Fibroblast of the aortic adventitia (primary cell): ENCODE measurements at places on chromosomes 5 and 9.

GRCh38 chr5:133698646-133699526 is 86.5 kb upstream of the FSTL4 start:
- DNase-seq: no peak

- no peak for DNase-seq
Observed at GRCh38 chr5:79850941-79851340, 140.1 kb downstream of the MTX3 start.

DNA sequence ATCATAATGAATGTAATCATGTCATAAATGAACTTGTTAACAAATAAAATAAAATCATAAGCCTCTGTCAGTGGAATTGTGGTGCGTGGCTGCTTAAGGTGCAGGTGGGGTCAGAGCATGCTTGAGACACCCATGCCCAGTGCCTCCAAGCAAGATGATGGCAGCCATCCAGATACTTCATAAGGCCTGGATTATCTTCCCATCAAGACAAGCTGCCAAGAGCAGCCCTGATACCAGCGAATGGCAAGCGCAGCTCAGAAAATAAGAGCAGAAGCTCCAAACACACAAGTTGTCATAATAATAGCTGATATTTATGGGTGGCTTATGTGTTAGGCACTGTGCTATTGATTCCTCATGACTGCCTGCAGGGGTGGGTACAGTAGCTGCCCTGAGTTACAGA is 21.8 kb upstream of the LMX1B start:
- no peak for DNase-seq

DNA sequence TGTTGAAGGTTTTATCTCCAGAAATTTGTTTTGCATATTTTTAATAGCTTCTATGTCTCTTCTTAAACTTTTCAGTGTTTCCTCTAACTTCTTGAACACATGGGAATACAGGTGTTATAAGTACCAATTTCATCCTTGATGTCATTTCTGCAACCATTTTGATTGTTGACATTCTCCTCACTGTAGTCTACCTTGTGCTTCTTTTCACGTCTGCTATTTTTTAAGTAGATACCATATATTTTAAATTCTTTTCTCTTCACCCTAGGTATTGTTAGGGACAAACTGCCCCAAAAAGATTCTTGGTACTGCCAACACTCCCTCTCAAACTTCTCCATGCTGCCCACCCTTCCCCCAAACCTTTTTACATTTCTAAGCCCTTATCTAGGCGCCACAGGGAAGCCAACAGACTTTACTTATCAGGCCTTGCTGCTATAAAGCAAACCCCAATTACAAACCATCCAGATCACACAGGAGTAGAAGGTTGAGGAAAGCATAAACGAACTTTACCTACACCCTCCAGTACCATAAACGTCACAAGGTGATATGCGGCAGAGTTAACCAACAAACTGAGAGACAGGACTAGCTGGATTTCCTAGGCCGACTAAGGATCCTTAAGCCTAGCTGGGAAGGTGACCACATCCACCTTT is 1165.3 kb downstream of the TAF11L14 start:
- no peak for DNase-seq

DNA sequence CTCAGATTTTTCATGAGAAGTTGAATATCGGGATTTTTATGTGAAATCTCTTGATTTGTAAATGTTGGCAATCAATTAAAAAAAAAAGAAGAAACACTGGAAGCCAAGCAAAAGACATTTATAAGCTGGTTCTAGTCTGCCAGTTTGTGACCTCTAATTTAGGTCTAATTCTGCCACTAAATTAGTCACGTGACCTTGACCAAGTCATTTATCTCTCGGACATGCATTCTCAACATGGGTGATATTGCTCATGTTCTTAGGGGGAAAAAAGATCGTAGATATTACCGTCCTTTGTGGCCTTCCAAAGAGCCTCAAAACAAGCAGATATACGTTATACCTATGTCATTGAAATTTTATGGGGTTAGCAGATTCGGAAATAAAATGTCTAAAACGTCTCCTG is 52.9 kb upstream of the PTPDC1 start:
- peak; percentile 22 for DNase-seq

- no peak for DNase-seq
Observed at GRCh38 chr9:2208465-2208864, 193.3 kb downstream of the SMARCA2 start.

GRCh38 chr5:87807783-87808182 is 395.1 kb upstream of the CCNH start:
- no peak for DNase-seq

- DNase-seq: no peak
Observed at GRCh38 chr5:172600571-172600970, 40.5 kb upstream of the NEURL1B start.

GRCh38 chr5:67166460-67167285 is 29.9 kb downstream of the CD180 start:
- DNase-seq: no peak

DNA sequence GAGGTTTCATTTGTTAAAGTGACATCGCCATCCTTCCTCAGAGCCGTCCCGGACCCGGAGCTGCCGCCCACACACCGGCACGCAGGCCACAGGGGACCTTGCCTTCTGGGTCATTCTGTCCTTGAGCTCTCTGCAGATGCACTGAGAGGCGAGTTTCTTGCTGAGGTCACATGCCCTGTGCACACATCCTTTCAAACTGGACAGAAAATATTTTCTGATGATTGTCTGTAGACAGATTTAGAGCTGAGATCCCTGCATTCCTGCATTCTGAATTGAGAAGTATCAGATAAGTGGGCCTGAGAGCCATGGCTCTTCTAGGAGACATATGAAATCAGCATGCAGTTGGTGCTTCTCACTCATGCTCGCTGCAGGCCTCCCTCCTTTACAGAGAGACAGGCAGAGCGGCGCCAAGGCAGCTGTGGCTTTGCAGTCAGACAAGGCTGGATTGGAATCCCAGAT is 25.4 kb downstream of the BOD1 start:
- DNase-seq: no peak

DNA sequence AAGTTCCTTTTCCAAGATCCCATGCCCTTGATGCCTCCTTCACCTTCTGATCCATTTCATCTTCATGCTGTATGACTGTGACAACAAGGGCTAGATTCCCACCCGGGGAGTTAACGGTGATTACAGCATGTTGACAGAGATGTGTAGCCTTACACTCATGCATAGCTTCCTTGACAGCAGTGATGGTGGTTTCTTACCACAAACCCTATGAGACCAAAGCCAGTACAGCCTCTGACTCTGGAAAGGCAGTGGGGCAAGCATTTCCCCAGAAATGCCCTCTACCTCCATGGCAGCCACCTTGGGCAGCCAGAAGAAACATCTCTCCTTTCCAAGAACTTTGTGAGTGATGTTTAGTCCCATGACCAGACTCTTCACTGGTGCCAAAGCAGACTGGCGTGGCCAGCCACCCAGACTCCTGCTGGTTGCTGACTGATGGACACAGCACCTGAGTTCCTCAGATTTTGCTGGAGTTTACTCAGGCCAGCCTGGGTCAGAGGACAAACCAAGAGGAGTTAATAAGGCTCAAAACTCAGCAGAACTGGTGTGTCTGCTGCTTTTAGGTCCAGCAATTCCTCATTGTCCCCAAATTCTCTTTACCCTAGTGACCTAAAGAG is 199.7 kb upstream of the SLC27A6 start:
- DNase-seq: no peak

- no peak for DNase-seq
Observed at GRCh38 chr5:8721536-8721935, 824.3 kb downstream of the SEMA5A start.

GRCh38 chr5:87120518-87121303 is 147.0 kb upstream of the RASA1 start:
- DNase-seq: peak; percentile 91

- DNase-seq: no peak
Observed at GRCh38 chr5:151258201-151258611, 5.2 kb downstream of the GM2A start.

- no peak for DNase-seq
Observed at GRCh38 chr5:177490311-177490991, 7.0 kb downstream of the PDLIM7 start.

DNA sequence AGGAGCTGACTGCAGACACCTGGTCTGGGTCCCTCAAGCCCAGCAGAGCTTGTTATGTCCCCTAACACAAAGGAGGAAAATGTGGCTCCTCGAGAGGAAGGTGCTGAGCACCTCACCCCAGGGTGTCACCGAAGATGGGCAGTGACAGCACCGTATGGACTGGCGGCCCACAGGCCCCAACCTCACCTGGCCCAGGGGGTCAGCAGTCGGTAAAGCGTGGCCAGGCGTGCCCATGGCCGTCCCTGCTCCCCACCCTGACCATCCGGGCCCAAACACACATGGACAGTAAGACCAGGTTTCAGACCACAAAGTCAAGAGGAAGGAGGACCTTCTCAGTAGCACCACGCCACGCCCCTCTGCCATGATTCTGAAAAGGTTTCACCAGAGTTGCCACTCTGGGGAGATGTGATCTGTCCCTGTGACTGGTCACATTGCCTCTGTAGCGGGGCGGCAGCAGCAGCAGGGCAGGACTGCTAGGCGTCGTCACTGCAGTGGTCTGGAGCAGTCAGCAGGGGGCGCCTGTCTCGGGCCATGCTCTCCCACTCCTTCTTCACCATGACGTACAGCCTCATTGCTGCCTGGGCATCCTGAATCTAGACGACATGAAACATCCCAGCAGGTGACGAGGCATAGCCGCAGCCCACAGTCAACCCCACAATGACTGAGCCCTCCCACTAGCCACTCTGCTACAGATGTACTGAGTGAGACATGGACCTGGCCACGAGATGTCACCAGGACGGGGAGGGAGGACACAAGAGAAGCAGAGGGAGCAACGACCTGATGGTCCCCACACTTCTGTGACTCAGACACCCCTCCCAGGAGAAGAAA is 11.1 kb downstream of the REXO4 start:
- DNase-seq: peak; percentile 69

- DNase-seq: peak; percentile 79
Observed at GRCh38 chr9:78006734-78007133, 24.9 kb downstream of the GNAQ start.

GRCh38 chr5:180161420-180162303 is 47.3 kb downstream of the RASGEF1C start:
- no peak for DNase-seq

DNA sequence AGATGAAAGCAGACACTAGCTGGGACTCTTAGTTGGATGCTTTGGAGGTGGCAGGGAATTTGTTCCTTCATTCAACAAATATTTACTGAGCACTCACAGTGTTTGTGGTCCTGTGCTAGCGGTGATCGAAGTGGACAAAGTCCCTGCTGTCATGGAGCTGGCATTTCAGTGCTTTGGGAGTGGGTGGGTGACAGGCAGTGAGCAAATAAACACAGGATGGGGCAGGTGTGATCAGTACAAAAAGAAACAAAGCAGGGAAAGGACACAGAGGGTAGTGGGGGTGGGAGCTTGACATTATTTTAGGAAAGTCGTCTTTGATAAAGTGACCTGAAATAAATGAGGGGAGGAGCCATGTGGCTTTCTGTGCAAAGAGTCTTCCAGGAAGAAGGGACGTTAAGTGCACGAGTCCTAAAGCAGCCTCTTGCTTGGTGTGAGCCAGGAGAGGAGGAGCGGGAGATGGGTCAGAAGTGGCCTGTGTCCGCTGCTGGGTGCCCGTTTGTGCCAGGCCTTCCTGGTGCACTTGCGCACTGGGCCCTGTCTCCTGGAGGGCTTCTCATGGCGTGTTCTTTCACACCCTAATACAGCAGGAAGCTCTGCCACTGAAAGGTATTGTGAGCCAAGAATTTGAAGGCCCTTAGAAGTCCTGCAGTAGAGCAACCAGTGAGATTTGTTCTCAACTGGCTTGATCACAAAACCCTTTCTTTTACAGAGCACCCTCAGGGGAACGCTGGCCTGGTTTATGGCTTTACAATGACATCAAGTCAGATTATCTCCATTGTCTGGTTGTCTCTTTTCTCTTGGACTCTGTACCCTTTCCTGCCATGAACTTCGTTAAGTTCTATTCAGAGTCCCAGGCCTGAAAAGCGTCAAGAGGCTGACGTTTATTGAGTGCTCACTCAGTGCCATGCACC is 14.8 kb downstream of the NDST1 start:
- no peak for DNase-seq

DNA sequence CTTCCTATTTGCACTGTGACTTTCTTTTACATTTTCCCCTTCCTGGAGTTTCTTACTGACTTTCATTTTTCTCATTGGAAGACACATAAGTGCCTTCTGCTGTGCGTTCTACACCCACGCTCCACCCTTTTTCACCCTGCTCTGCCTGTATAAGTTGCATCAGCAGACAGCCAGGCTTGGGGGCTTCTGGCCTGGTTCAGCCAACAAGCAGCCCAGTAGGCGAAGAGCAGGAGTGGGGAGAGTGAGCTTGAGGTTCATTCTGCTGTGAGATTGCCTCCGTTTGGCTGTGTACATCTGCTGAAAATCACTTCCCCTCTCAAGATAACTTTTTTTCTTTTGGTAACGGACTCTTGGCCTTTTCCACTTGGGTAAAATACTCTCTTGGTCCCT is 38.4 kb downstream of the RASGRF2 start:
- no peak for DNase-seq

DNA sequence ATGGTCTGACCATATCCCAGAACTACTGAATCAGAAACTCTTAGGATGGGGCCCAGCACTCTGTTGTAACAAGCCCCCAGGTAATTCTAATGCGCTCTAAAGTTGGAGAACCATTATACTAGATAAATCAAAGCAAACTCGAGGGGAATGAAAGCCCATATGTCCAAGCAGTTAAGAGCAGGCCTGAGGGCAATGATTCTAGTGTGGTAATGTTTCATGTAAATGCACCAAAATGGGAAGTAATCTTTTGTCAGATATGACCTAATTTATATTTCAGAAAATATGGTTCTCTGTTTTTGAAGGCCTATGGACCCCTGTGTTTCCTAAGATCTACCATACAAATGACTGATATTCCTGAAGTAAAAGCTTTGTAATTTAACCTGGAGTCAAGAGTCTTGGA is 108.0 kb upstream of the PTGER4 start:
- DNase-seq: no peak

DNA sequence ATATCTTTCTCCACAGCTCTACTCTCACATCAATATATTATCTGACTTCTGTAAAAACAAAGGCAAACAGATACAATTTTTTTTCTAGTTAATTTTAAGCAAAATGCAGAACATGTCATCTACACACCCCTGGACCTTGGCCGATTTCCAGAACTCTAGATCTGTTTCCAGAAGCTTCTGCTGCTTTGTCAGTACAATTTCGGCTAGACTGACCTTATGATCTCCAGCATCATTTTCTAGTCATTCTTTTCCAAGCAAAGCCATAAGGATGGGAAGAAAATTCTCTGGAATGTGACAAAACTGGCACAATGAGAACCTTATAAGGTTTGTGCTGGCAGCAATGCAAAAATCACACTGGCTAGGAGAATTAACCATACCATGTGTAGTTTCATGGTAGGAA is 132.8 kb upstream of the MPDZ start:
- peak; percentile 74 for DNase-seq

DNA sequence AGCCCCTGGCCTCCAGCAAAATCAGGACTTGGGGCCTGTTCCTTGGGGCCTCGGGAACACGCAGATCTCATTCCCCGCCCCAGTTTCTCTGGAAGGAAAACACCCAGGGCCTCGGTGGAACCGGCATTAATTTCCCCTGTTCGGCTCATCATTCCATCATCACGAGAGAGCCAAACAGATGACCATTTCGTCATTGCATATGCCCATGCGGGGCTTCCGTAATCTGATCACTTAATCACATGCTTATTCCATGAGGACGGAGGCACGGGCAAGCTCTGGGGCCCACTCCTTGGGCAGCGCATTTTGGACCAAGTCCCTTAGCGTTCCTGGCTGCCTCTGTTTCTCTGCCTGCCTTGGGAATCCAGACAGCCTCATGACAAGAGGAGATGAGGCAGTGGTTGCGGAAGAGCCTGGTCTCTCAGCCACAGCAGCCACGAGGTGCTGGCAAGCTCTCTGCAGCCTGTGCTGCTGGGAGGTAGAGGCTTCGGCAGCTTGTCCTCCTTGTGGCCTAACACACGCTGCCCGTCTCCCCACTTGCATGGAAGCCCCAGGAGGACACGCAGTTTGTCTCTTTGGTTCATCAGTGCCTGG is 65.0 kb upstream of the IER5L start:
- DNase-seq: peak; percentile 74
